Mesangial cell (primary cell): ENCODE measurements at places on chromosomes 16 and 17. TPM values are rescaled to one million over a fixed set of nuclear protein-coding genes. Genes with fewer than 3 reads are reported as not detected.

The HSF5 gene
- 0.16 and 0.25 TPM in 2 replicates for total RNA-seq

The RGS11 gene
- 0.33 and 5.2 TPM in 2 replicates for total RNA-seq

The MEIOB gene
- 3.6 and 3.8 TPM in 2 replicates for total RNA-seq

The OR3A3 gene
- not detected in 2 replicates for total RNA-seq

The KRTAP4-5 gene
- not detected in 2 replicates for total RNA-seq

The EVPL gene
- 11.7 and 21.4 TPM in 2 replicates for total RNA-seq

The IL34 gene
- total RNA-seq, result under 0.01 and 2.2 TPM in 2 replicates

The TP53TG3C gene
- not detected in 2 replicates for total RNA-seq

The ABCC12 gene
- not detected in 2 replicates for total RNA-seq

The CCL14 gene
- not detected in 2 replicates for total RNA-seq

The CUEDC1 gene
- total RNA-seq, result 16.3 and 28.5 TPM in 2 replicates

The MLKL gene
- total RNA-seq, result 6.3 and 12.7 TPM in 2 replicates

The TLCD1 gene
- total RNA-seq, result 9.1 and 9.6 TPM in 2 replicates

The PABPN1L gene
- not detected in 2 replicates for total RNA-seq

The MILR1 gene
- total RNA-seq, result not detected in 2 replicates

The KRT39 gene
- total RNA-seq, result not detected in 2 replicates

The GAS2L2 gene
- not detected in 2 replicates for total RNA-seq

The ACE gene
- total RNA-seq, result 0.25 and 0.49 TPM in 2 replicates

The CDT1 gene
- 20.4 and 63.6 TPM in 2 replicates for total RNA-seq

The HASPIN gene
- total RNA-seq, result 1.5 and 17.3 TPM in 2 replicates

The CSH1 gene
- total RNA-seq, result not detected in 2 replicates

The NPIPA5 gene
- 2.0 and 2.3 TPM in 2 replicates for total RNA-seq

The PRR35 gene
- total RNA-seq, result not detected in 2 replicates

The ZNF750 gene
- not detected in 2 replicates for total RNA-seq

The SLFN14 gene
- total RNA-seq, result not detected in 2 replicates
